ENCODE measurements at places on chromosomes 12 and 14.

GRCh38 chr12:43337571-43338444 is 214.2 kb downstream of the ADAMTS20 start:
- DNase-seq = no peak

GRCh38 chr14:50860478-50861086 is 11.3 kb upstream of the ABHD12B start:
- DNase-seq = no peak

- no peak for DNase-seq
These were observed 39.2 kb downstream of the EFCAB11 start for GRCh38 chr14:89915114-89915878.

DNA sequence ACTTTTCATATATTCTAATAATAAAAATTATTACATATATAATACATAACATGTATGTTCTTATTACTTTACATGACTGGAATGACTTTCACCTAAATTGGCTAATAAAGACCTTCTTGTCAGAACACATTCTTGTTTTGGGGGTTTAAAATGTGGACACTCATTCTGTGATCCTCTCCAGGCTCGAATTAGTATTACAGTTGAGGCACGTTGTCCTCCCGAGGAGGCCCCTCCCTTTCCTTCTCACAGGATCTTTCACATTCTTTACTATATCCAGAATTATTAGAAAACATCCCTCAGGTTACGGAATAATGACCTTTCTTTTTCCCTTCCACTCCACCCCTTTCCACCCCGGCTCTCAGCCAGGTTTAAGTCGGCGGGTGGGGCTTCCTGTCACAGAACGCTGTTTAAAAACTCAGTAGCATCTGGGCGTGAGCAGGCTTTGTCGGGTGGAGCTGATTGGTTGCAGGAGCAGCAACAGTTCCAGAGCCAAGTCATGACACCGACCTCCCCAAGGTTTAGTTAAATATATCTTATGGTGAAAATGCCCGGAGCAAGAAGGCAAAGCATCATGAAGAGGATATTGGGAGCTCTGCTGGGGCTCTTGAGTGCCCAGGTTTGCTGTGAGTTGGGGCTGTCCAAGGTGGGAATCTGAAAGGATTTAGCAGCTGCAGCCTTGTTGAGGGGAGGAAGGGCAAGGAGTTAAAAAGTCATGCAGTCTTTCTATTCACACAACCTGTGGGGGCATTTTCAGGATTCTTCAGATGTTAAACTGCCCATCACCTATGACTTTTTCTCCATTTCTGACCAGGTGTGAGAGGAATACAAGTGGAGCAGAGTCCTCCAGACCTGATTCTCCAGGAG is 396.7 kb upstream of the OR4E1 start:
- DNase-seq = no peak

DNA sequence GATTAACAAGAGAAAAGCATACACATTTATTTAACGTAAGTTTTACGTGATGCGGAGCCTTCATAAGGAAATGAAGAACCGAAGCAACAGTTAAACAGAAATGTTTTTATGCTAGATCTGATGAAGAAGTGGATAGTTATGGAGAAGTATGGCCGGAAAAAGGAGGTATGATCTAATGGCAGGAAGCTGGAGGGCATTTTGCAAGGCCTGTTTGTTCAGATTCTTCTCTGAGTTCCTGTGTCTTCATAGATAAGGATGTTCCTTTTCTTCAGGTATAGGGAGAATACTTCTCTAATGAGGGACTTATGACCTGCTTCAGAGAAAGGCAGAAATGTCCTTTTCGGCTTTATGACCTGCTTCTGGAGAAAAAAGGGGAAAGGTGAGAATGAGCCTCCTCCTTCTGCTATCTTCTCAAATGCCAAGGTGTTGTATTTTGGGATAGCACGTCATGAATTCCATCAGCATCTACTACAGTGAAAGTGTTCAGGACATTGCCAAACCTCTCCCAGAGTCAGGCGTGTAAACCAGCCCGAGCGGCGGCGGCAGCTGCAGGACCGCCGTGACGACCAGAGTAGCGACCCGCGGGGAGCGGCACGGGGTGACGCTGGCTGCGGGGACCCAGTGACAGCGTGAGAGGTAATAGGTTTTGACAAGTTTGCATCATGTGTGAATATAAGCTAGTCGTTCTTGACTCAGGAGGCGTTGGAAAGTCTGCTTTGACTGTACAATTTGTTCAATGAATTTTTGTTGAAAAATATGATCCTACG is 33.7 kb upstream of the SGPP1 start:
- no peak for DNase-seq

DNA sequence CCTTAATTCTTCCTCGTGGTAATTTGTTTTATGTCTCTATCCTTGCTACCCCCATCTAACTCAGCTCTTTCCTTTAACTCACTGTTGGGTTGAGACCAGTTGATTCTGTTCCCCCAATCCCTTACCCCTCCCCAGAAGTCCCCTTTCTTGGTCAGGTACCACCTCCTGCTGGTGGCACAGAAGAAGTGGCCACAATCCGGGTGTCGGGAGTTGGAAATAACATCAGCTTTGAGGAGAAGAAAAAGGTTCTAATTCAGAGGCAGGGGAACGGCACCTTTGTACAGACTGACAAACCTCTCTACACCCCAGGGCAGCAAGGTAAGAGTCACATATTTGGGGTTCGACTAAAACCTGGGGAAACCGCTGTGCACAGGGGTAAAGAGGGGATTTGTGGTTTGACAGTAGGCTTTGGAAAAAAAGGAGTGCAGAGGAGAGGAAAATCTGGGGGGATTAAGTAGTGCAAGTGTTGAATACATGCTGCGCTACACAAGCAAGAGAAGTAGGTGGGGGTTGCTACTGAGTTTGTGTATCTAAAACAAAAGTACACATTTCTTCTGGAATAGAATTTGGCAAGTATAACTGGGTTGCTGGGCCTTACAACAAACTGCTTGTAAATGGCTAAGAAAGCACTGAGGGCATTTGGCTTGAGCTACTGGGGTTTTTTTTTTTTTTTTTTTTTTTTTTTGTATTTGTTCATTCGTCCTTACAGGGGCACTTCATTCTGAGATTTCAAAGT is 1.3 kb downstream of the A2ML1 start:
- DNase-seq = no peak

GRCh38 chr12:64611341-64612284 is 1.3 kb downstream of the RASSF3 start:
- DNase-seq = no peak

- no peak for DNase-seq
These were observed 36.4 kb downstream of the TRAFD1 start for GRCh38 chr12:112161711-112162110.

- no peak for DNase-seq
These were observed 93.3 kb downstream of the RIMBP2 start for GRCh38 chr12:130622803-130623202.

DNA sequence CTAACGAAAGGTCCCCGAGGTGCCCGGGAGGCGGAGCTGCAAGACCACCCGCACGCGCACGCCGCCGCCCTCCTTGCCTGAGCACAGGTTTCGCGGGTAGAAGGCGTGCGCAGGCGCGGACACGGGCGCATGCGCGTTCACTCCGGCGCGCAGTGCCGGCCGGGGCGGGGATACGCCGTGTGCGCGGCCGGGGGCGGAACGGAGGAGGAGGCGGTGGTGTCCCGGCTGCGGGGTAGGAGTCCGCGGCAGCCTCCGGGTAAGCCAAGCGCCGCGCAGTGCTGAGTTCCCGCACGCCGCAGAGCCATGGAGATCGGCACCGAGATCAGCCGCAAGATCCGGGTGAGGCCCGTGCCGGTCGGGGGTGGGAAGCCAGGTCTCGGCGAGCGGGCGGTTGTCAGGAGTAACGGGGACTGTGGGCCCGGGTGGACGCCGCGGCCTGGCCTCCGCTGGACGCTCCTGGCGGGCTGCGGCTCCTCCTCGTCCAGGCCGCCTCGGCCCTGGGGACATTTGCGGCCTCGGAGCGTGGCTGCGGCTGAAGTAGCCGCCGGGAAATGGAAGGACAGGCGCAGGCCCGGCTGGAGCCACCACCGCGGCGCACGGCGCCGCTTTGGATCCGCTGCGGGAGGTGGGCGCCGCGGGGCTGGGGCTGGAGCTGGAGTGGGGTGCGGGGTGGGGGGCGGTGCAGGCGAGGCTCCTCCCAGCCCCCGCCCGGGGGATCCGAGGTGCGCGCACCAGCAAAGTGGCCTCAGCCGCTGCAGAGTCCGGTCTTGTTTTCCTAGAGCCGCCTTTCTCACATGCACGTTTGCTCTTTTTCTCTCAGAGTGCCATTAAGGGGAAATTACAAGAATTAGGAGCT is at the start of gene ZC3H14:
ZC3H14 (plus strand) TSS at position 207 of the 856 bp plus-strand sequence; CDS start at position 304, 97 bp downstream.
- no peak for DNase-seq

GRCh38 chr12:123912415-123913380 is 59.9 kb downstream of the CCDC92 start:
- no peak for DNase-seq
